ENCODE measurements at places on chromosomes 4 and X.

DNA sequence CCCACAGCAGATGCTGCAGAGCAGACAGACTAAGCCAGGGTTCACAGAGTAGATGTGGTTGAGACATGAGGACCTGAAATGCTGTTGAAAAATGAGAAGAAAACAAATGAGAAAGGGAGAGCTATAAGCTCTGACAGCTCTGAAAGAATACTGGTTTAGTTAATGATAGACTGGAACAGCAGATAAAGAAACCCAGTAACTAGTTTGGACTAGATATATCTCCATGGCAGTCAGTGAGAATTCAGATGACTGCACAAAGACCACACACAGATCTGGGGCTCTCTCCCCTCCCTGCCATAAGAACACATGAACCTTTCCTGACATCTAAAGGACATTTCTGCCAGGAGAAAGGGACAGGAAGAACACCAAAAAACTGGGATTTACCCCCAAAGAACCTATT lies 8.2 kb downstream of the NAA11 start:
- DNase-seq = no peak

- peak; percentile 19 for DNase-seq
Observed at GRCh38 chrX:51860679-51861078, 32.7 kb upstream of the MAGED1 start.

GRCh38 chrX:23332888-23333821 lies 1.5 kb upstream of the PTCHD1 start:
- no peak for DNase-seq

- DNase-seq = peak; percentile 25
Observed at GRCh38 chrX:72714478-72714916, 391 bp upstream of the PHKA1 start.

DNA sequence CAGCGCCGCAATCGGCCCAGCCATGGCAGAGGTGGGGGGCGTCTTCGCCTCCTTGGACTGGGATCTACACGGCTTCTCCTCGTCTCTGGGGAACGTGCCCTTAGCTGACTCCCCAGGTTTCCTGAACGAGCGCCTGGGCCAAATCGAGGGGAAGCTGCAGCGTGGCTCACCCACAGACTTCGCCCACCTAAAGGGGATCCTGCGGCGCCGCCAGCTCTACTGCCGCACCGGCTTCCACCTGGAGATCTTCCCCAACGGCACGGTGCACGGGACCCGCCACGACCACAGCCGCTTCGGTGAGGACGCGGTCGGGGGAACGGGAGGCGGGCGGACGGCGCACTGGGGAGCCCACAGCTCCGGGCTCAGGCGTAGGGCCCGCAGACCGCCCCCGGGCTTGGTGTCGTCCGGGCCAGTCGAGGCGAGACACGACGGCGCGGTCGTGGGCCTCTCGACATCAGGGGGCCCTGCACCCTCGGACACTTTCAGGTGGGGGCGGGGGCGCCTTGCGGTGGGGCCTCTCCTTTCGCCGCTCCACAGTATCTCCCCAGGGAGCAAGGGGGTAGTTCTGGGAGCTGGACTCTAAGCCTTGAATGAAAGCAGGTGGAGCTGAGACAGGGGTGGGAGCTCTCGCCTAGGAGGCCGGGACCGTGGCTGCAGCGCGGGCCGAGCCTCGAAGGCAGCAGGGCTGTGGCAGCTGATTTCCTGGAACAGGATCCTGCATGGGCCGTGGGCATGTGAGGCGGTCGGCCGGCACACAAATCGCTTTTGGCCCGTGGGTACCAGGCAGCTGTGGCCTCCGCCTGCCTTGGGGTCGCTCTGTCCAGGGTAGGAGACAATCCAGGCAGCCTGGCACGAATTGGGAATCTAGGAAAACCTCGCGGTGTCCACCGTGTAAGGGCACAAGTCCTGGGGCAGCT lies 722 bp downstream of the FGF16 start:
- DNase-seq = no peak

GRCh38 chrX:68571610-68572311 lies 72.9 kb downstream of the YIPF6 start:
- DNase-seq = peak; percentile 81

DNA sequence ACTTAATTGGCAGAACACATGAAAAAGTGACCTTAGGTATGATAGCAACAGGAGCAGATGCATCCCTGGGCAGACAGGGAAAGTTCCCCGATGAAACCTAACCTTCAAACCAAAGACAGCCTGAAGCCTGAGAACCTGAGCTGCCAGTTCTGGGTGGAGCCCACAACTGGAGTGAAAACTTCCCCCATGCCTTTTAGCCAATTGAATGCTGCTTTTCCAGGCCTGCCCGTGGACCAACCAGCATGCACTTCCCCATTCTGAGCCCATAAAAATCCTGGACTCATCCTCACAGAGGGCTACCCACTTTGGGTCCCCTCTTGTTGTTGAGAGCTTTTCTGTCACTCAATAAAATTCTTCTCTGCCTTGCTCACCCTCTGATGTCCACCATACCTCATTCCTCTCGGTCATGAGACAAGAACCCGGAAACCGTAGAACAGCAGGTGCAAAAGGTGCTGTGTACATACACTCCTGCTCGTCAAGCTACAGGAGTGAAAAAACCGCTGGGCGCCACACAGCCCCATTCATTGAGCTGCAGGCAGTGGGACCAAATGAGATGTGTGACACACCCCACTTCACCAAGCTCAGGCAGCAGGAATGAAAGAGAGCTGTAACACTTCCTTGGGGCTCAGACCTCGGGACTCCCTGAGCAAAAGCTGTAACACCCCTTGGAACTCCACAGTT lies 13.9 kb upstream of the SLC7A11 start:
- DNase-seq = no peak

DNA sequence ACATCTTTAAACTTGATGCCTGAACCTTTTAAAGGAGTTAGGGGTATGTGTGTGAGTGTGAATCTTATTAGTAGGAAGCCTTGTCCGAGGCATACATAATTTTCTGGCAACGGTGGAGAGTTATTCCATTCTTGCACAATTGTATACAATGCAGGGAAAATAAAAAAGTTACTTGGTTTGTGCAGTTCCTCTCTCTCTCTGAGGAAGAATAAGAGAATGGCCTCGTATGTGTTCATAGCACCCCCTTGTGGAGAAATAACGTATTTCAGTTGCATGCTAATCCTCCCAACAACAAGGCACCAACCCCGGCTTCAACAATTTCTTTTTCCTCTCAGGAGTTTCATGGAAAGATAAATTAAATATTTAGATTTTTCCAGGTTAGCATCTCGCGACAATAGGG lies 33.7 kb upstream of the FGF13 start:
- DNase-seq = peak; percentile 31

- no peak for DNase-seq
Observed at GRCh38 chr4:76658231-76659102, 223.4 kb downstream of the SHROOM3 start.

DNA sequence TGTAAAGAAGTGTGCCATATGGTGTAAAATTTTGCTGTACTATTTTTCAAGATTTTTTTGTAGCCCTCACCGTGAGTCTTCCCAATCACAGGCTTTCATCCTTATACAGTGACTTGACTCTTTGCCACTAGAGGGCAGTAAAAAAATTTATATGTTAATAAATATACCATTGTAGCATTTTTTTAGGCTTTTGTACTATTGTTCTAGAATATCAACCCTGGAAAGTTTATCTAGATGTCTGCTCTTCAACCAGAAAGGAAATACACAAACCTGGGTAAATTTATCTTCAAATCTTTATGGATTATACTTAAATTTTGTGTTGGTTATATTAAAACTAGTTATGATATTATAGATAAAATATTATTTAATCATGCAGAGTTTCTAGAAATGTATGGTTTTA lies 235.3 kb downstream of the TENM3 start:
- DNase-seq = peak; percentile 45

DNA sequence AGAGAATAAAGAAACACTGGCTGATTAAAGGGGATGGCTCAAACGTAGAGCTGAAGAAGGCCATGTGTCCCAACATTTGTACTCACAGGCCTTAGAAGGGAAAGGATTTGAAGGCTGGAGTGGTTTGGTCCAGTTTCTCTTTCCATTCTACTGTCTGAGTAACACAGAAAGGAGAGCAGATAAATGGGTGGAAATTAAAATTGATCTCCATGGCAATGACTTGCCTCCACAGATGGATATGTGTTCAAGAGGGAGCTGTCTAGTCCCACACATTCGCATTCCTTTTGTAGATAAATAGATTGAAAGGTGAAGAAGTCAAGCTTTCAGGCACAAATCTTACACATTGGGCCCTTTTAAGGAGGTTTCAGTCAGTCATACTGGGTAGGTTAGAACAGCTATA lies 74.6 kb downstream of the DOCK11 start:
- DNase-seq = no peak

Measured in hematopoietic multipotent progenitor cell treated with erythropoietin and hydrocortisone succinate and interleukin-3 and kit ligand, for 8 days (in vitro differentiated cells).